ENCODE measurements at places on chromosomes 7 and 10.

DNA sequence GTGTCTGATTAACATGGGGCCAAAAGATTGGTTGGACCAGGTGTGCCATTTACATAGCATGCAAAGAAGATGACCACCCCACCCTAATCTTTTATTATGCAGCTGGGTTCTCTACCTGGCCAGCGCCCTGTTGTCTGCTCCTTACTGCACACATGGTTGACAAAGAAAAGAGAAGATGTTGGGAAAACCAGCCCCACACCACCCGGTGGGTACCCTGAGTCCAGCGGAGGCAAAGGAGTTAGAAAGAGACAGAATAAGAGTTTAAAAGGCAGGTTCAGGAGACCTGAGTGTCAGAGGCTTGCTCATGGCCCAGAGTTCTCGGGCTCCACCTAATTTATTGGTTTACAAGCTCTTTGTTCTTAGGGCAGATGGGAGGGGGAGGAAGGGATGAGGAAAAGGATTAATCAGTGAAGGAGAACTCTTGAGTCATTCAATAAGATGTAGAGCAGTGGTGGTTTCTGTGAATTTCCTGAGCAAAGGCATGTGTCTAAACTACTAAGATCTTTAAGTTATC lies 24.1 kb upstream of the ABCA13 start:
- DNase-seq: no peak

DNA sequence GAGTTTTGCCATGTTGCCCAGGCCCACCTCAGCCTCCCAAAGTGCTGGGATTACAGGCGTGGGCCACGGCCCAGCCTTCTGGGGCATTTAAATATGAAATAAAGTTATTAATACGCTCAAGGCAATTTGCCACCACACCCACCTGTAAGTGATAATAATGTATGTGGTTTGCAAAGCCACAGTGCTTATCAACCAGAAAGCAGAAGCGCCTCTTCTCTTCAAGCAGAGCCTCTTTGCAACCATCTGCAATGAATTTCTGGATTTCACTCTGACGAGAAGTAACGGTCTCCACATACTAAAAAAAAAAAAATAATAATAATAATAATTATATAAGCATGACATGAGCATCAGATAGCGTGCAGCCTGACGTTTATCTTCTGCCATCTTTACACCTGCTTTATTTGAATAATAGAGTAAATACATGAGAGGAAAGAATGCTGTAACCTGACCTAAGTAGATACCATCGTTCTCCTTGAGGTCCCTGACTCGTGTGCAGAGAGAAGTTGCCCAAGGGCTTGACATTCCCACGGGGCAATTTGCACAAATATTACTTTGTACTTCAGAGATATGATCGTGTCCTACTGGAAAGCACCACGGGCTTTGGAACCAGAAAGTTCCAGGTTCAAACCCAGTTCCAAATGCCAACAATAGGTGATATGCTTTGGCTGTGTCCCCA lies 34.0 kb downstream of the BRI3 start:
- no peak for DNase-seq

DNA sequence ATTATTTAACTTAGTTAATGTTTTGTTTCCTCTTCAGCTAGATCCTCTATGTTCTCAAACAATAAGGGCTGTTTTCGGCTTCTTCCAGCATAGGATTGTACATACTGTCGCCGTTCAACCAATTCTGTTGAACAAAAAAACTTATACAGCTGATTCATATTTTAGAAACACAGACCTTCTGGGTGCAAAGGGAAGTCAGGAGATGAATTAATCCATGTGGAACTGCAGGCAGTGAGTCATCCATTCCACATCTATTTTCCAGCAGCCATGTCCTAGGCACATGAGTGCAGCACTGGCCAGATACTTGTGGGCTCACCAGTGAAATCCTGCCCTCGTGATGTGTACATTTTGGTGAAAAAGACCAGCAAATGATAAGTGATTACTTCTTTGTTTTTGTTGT lies 163.2 kb downstream of the JAZF1 start:
- DNase-seq: no peak

GRCh38 chr7:51455086-51455485 lies 138.5 kb upstream of the COBL start:
- no peak for DNase-seq

DNA sequence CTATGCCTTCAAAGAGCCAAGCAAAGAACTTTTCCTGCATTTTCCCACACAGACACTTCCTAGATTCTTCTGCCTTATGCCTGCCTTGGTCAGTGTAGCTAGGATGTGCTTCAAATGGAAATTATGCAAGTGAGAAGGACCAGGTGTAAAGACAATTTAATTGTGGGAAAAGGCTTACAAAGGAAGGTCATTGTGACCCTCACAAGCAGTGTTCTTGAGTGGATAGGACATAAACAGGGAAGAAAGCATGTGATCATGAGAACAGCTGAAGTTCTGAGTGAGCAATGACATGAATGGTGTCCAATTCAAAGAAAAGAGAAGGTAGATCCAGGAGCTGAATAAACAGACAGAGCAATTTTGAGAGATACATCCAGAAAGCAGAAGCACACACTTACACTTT lies 1.3 kb upstream of the PIP start:
- DNase-seq: no peak

DNA sequence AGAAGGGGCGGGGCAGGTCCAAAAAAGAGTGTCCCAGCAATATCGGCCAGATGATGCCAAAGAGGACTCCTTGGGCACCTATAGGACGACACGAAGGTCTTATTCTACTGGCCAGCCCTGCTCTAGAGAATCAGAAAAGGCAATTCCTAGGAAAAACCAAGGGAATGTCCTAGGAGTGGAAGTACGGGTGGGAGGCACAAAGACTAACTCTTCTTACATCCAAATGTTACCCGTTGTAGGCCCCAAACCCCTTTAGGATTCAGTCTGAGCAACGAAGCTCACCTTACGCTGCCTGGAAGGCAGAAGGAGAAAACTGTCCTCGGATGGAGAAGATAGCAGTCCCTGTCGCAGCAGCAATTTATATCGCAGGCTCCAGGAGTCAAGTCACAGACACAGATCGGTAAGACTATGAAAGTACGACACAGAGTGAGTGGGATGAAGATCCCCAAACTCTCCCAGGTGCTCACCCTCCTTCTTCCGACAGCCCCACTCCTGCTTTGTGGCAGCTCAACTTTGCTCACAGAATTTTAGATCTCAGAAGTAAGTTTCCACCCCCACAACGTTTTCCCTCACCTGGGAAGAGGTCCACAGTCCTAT lies 558 bp downstream of the TCTN3 start:
- no peak for DNase-seq

DNA sequence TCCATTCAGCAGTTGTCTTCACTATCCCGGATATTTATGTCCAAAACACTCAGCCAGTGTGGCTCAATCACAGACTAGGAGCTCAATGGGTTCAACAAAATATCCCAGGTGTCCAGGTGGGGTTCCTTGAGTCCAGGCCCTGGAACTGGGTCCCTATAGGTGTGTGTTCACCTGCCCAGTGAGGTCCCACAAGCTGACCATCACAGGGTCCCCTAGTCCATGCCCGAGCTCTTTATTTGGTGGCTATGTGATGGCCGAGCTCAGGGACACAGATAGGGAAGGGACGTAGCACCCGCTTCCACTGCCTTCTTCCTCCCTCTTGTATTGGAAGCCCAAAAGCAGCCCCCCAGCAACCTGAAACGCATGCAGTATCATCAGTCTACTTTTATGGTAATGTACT lies 78.9 kb upstream of the DDC start:
- DNase-seq: no peak

DNA sequence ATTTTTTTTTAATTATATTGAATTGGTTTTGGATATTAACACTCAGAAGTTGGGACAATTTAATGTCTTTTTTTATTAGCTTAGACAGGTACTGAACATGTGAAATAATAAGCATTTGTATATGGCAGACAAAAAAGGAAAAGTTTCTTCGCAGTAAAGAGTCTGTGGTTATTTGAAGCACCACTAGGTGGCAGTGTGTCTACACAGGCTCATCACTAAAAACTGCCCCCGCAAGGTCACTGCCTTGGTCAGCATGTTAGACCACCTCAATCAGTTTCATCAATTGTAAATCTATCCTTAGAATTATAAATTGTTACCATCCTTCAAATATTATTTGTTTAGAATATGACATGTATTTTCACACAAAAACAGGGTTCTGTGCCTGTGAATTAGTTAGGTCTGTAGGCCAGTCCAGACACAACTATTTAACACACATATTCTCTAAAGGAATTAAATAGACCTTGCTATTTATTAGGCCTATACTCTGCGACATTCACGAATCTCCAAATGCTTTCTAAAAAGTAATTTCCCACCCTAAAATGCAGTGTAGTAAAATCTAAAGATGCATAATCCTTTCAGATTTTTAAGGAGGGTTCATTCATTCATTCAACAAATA lies 17.0 kb downstream of the PNLIPRP3 start:
- DNase-seq: no peak

- no peak for DNase-seq
Observed at GRCh38 chr10:78729800-78730199, 339.0 kb upstream of the ZMIZ1 start.

DNA sequence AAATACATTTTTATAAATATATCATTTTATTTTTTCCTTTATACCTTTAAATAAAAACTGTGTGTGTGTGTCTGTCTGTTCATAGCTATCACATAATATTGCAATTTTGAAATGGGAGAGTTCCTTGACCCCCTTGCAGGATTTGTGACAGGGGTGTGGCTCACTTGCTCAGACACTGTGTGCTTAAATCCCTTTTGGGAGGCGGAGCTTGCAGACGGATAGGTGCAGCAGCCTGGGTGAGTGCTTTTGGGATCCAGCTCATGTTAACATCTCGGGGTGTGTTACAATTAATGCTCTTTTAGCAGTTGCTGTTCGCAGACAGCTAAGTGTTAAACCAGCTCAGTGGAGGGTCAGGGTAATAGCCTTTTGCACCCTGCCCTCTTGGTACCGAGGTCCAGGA lies 459.8 kb downstream of the IPMK start:
- no peak for DNase-seq

DNA sequence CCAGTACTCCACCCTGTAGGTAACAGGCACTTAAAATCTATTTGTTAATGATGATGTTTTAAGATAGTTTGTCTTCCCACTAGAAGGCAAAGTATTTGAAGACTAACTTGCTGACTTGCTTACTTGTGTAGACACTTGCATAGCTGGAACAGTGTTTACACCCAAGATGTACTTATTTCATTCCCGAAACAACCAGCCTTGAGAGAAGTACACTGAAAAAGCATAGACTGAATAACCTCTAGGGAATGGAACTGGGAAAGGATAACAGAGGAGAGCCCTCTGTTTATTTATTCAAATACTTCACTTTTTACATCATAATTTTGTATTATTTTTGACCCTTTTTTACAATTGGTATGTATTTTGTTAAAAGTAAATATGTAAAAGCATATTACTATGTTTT lies 33.1 kb upstream of the TMEM26 start:
- DNase-seq: no peak

GRCh38 chr10:23192712-23193434 lies 761 bp downstream of the PTF1A start:
- no peak for DNase-seq

GRCh38 chr10:115398026-115398425 lies 304.9 kb downstream of the ATRNL1 start:
- DNase-seq: no peak

DNA sequence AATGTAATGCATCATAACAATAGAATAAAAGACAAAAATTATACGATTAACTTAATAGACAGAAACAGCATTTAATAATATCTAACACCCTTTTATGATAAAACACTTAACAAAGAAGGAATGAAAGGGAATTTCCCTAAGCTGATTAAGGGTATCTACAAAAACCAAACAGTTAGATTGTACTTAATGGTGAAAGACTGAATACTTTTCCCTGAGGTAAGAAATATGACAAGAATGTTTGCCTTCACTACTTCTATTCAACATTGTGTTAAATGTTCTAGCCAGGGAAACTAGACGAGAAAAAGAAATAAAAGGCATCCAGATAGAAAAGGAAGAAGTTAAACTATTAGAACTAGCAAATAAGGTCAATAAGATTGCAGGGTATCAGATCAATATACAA lies 276.9 kb downstream of the BAMBI start:
- DNase-seq: no peak

DNA sequence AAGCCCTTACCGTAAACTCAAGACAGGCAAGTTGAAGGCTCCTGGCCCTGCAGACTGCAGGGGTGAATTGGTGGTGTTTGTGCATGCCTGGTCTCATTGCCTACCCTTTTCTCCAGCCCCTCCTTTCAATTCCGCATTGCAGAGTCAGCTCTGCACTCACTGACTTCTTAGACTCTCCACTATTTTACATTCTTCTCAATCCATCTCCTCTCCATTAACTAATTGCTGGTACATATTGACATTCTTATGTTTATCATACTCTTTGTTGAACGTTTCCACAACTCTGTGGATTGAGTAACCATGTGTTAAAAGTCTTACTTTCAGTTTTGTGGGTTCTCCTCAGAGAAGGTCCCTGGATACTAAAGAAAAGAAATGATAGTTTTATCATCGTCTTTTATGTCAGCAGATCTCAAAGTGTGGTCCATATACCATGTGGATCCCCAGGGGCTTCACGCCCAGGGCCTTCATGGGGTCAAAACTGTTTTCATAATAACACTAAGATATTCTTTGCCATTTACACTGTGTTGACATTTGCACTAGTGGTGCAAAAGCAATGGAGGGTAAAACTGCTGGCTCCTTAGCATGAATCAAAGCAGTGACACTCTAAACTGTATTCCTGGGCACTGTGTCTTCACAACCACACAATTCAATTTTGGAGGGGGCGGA lies 135.4 kb upstream of the FZD1 start:
- DNase-seq: no peak

GRCh38 chr7:84069033-84069432 lies 125.6 kb downstream of the SEMA3A start:
- DNase-seq: no peak

- no peak for DNase-seq
Observed at GRCh38 chr7:104240401-104240800, 32.6 kb upstream of the ORC5 start.

GRCh38 chr10:72276421-72277339 lies 3.0 kb downstream of the DDIT4 start:
- DNase-seq: no peak

DNA sequence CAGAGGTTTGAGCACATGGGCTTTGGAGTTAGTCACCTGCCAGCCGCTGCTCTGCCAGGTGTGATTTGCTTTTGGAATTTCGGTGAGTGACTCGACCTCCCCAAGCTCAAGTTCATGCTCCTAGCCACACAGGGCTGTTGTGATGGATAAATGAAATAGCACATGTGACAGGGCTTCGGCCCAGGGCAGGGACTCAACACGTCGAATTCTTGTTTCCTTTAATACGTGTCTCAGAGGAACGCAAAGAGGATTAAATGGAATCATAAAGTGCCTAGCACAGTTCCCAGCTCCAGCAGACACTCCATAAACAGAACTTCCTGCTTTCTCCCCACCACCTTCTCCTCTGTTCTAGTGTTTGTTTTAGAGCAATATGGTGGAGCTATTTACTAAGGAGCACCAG lies 88.3 kb upstream of the CHST15 start:
- DNase-seq: no peak

GRCh38 chr7:4177001-4177400 lies 505.1 kb upstream of the FOXK1 start:
- no peak for DNase-seq

DNA sequence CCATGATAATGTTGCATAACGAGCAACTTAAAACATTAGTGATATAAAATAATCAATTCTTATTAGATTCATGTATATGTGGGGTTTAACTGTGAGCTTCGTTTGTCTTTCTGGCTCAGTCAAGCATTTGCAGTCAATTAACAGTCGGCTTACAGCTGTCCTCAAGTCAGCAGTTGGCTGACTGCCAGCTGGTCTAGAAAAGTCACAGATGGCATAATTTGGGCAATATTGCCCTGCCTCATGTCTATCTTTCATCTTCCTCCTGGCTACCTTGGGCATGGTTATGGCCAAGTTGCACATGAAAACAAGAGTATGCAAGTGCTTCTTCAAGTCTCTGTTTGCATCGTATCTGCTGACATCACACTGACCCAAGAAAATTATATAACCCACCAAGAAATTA lies 186.1 kb upstream of the ZWINT start:
- no peak for DNase-seq
